Progenitor cell of endocrine pancreas (in vitro differentiated cells): ENCODE measurements at places on chromosomes 13 and 19. TPM values are rescaled to one million over a fixed set of nuclear protein-coding genes. Genes with fewer than 3 reads are reported as not detected.

The FOXA3 gene
- 23.5 and 25.4 TPM in 2 replicates for total RNA-seq

- H3K4me1 ChIP-seq: peaks cover 5% of the 10 kb centered on the region
- peaks cover 10% of the 10 kb centered on the region for H3K27me3 ChIP-seq
- peak overlapping the region; percentile 99 for H3K27ac ChIP-seq
These were observed 5.4 kb upstream of the TRIM28 start for GRCh38 chr19:58538257-58539168.

DNA sequence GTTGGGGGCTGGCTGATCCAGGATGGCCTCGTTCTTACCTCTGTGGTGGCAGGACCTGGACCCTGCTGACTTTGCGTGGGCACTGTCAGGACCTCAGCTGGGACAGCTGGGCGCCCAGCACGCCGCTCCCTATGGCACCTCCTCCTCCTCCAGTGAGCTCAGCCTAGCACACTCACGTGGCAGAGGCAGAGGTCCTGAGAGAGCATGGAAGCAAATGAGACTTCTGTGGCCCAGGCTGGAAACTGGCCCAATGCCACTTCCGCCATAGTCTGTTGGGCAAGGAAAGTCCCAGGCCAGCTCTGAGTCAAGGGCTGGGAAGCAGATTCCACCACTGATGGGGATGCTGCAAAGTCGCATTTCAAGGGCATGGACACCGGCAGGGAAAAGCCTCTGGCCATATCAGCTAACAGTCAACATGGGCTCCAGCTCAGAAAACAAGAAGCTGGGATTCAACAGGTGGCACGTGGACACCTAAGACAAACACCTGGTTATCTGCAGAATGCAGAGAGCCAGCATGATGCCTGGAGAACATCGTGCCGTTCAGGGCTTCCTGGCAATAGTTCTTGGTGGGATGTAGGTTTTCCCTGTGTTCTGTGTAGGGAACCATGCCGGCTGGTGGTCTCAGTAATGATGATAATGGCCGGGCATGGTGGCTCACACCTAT is 16.7 kb downstream of the MYBPC2 start:
- H3K27me3 ChIP-seq: peaks cover 6% of the 10 kb centered on the region
- H3K4me3 ChIP-seq: no peak overlapping the region
- no peak overlapping the region for H3K27ac ChIP-seq

- peaks cover 4% of the 10 kb centered on the region for H3K27me3 ChIP-seq
- H3K36me3 ChIP-seq: no peaks in the 10 kb centered on the region
- H3K27ac ChIP-seq: no peak overlapping the region
These were observed 17.2 kb upstream of the RNASEH2B start for GRCh38 chr13:50892210-50892944.

The SCEL gene
- not detected in 2 replicates for total RNA-seq

The SIGLEC8 gene
- total RNA-seq: not detected in 2 replicates

GRCh38 chr19:18414504-18415177 is 4.6 kb upstream of the SSBP4 start:
- no peaks in the 10 kb centered on the region for H3K36me3 ChIP-seq
- H3K4me3 ChIP-seq: no peak overlapping the region
- DNase-seq: no peak
- H3K27ac ChIP-seq: peak overlapping the region; percentile 29
- H3K4me1 ChIP-seq: peaks cover 18% of the 10 kb centered on the region
- H3K27me3 ChIP-seq: peaks cover 42% of the 10 kb centered on the region

The PSG2 gene
- total RNA-seq: not detected in 2 replicates

- DNase-seq: no peak
- H3K4me1 ChIP-seq: peaks cover 3% of the 10 kb centered on the region
- no peak overlapping the region for H3K27ac ChIP-seq
- no peak overlapping the region for H3K4me3 ChIP-seq
These were observed 7.9 kb upstream of the PEAK3 start for GRCh38 chr19:2289714-2290435.

The ZNF813 gene
- total RNA-seq: 16.0 and 16.6 TPM in 2 replicates

DNA sequence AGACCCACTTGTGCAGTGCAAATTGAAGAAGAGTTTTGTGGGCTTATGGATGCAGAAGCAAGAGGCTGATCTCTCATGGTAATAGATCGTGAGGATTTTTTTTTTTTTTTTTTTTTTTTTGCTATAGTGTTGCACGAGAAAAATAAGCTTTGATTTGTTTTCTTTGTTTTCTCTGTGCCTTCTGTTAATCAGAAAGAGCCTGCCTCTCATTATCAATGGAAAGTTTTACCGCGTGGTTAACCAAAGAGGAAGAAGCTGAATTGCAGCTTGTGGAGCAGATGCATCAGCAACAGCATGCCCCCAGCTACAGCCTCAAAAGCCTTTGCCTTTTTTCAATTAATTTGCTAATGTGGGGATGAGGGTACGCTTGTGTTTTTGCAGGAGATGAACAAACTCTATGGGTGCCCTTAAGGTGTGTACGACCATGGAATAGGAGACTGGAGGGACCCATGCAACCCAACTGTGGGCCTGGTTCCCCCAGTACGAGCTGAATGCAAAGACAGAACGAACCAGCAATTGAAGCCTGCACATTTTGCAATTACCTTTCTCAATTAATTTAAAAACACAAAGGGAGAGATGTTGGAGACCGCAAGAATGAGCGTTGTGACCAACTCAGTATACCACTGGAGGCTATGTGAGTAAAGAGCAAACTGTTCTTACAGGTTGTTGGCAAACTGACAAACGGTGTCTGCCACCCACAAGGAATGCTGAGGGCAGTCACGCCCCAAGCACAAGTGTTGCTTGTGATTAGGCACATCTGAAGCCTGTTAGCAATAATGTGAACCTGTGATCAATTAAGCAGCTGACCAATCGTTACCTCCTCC is 58.6 kb upstream of the SPRY2 start:
- peaks cover 13% of the 10 kb centered on the region for H3K4me1 ChIP-seq
- H3K36me3 ChIP-seq: no peaks in the 10 kb centered on the region
- H3K27ac ChIP-seq: no peak overlapping the region
- H3K4me3 ChIP-seq: no peak overlapping the region

The ZNF260 gene
- 38.3 and 45.4 TPM in 2 replicates for total RNA-seq

The GPC5 gene
- total RNA-seq: 0.16 and 0.57 TPM in 2 replicates

The REEP6 gene
- 16.0 and 16.6 TPM in 2 replicates for total RNA-seq

GRCh38 chr13:44715287-44716230 is 139.4 kb upstream of the TSC22D1 start:
- H3K36me3 ChIP-seq: no peaks in the 10 kb centered on the region
- H3K4me3 ChIP-seq: no peak overlapping the region
- H3K27me3 ChIP-seq: no peaks in the 10 kb centered on the region
- H3K27ac ChIP-seq: peak overlapping the region; percentile 8
- no peaks in the 10 kb centered on the region for H3K4me1 ChIP-seq
- no peak for DNase-seq

DNA sequence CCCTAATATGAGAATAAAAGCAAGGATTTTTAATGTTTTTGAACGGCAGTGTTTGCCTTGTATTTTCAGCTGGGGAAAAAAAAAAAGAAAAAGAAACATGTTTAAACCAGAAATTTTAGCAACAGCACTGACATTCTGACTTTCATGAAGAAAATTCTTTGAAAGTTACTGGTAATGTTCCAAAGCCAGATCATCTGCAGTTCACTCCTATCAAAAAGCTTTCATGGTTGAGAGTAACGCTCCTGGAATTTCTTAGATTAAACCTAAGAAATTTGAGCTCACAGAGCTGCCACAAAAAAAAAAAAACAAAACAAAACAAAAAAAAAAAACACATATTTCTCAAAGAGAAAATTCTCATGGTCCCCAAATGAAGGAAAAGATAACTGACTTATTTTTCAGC is 1106.7 kb downstream of the EFNB2 start:
- no peaks in the 10 kb centered on the region for H3K27me3 ChIP-seq
- H3K27ac ChIP-seq: no peak overlapping the region
- DNase-seq: no peak
- H3K36me3 ChIP-seq: no peaks in the 10 kb centered on the region
- H3K4me3 ChIP-seq: no peak overlapping the region

The ZNF324 gene
- 12.9 and 14.7 TPM in 2 replicates for total RNA-seq

- H3K27ac ChIP-seq: peak overlapping the region; percentile 56
- no peaks in the 10 kb centered on the region for H3K36me3 ChIP-seq
- H3K4me3 ChIP-seq: no peak overlapping the region
- peaks cover 54% of the 10 kb centered on the region for H3K4me1 ChIP-seq
- DNase-seq: no peak
These were observed 3.0 kb downstream of the PAK4 start for GRCh38 chr19:39128516-39129079.
